Type B pancreatic cell (in vitro differentiated cells): ENCODE measurements at places on chromosomes 12 and 14.

- no peak for DNase-seq
Measured at GRCh38 chr12:57055824-57056223, 5.9 kb upstream of the MYO1A start.

GRCh38 chr14:52918486-52918885 is 32.4 kb downstream of the FERMT2 start:
- DNase-seq, result no peak

GRCh38 chr12:62256408-62257096 is 3.7 kb upstream of the USP15 start:
- DNase-seq, result no peak

GRCh38 chr14:75711796-75712211 is 50.8 kb downstream of the TTLL5 start:
- no peak for DNase-seq

GRCh38 chr12:85733221-85733840 is 102.9 kb downstream of the RASSF9 start:
- DNase-seq, result no peak

GRCh38 chr14:30445852-30446251 is 113.1 kb upstream of the G2E3 start:
- no peak for DNase-seq

DNA sequence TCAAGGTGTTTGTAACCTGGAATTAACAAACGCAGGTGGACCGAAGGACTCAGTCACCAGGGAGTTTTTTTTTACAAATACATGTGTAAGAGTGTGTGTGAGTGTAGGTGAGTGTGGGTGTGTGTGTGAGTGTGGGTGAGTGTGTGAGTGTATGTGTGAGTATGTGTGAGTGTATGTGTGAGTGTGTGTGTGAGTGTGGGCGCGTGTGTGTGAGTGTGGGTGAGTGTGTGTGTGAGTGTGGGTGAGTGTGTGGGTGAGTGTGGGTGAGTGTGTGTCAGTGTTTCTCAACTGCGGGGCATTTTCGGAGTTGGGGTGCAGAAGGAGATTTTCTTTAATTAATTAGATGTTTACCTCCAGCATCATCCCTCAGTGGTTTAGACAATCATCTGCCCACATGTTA is 1178.8 kb downstream of the VRK1 start:
- DNase-seq, result no peak

- DNase-seq, result no peak
Measured at GRCh38 chr14:94411638-94412037, 23.2 kb upstream of the SERPINA1 start.

- no peak for DNase-seq
Measured at GRCh38 chr12:116319898-116320621, 42.6 kb upstream of the MED13L start.

DNA sequence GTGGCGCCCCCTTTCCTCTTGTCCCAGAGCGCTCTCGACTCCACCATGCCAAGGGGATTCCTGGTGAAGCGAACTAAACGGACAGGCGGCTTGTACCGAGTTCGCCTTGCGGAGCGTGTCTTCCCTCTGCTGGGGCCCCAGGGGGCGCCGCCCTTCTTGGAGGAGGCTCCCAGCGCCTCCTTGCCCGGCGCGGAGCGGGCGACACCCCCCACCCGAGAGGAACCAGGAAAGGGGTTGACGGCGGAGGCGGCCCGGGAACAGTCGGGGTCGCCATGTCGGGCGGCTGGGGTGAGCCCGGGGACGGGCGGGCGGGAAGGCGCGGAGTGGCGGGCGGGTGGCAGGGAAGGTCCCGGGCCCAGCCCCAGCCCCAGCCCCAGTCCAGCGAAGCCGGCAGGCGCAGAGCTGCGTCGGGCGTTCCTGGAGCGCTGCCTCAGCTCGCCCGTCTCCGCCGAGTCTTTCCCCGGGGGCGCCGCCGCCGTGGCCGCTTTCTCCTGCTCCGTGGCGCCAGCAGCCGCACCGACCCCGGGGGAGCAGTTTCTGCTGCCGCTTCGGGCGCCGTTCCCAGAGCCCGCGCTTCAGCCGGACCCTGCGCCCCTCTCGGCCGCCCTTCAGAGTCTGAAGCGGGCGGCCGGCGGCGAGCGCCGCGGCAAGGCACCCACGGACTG is 376 bp downstream of the INSM2 start:
- peak; percentile 67 for DNase-seq
